ENCODE measurements at places on chromosomes 7 and 10. TPM values are rescaled to one million over a fixed set of nuclear protein-coding genes. Genes with fewer than 3 reads are reported as not detected.

DNA sequence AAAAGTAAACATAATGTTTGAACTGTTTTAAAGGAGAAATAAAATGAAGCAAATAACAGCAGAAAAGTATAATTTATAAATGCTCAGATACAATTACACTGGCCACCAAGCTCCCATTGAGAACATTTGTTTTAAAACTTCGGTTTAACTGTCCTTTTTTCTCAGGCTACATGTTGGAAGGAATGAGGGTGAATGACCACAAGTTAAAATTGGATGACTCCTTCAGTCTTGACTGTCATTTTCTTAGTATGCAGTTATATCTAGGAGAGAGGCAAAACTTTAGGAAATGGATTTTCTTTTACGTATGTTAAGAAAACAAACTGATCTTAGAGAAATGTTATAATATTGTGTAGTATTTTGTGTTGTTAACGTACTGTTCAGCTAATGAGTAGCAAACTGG lies 5.0 kb downstream of the TRIM24 start:
- peak; percentile 22 for DNase-seq

Gene ODAD2
- total RNA-seq, result 0.16 TPM

DNA sequence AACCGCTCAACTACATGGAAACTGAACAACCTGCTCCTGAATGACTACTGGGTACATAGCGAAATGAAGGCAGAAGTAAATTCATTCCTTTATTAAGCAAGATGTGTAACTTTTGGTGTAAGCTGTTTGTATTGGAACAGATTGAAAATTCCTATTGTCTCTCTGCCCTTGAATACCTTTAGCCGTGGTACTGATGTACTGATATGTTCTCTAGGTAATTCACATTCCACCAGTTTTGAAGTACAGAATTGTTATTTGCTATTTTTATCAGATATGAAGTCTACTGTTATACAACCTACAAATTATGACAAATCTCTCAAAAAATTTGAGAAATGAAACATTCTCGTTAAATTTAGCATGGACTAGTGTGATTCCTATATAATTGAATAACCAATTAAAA lies 17.7 kb downstream of the ZMYND11 start:
- DNase-seq, result no peak

GRCh38 chr7:26850193-26850651 lies 14.2 kb downstream of the SKAP2 start:
- DNase-seq, result no peak

- DNase-seq, result peak; percentile 58
These were observed 8.1 kb upstream of the OLAH start for GRCh38 chr10:15035385-15036301.

DNA sequence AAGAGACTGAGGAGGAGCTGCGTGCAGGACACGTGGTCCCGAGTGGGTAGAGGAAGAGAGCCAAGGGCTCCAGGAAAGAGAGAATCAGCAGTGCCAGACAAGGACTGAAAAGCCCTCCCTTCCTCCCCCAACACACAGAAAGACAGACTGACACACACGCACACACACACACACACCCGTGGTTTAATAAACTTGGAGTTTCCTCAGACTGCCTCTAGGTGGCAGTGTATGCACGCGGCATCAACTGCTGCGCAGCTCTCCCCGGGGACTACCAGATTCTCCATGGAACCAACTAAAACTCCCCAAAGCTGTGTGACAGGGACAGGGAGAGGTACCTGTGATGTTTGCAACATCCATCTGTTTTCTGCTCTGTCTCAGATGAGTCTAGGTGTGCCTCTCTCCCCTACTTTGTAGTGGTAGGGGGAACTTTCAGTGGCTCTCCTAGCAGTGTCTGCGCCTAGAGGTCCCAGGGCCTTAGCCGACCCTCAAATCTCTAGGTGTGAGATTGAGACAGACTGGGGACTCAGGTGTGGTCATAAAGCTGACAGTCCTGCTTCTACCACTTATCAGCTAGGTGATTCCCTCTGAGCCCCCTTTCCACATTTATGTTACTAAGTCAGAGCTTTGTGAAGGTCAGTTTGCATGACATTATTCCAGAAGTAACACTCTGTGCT lies 9.3 kb upstream of the TSPAN14 start:
- DNase-seq, result peak; percentile 64

GRCh38 chr7:100879685-100880261 lies 4.9 kb downstream of the SRRT start:
- no peak for DNase-seq

Gene ASB4
- total RNA-seq, result not detected

Gene ZNF425
- 6.7 TPM for total RNA-seq

DNA sequence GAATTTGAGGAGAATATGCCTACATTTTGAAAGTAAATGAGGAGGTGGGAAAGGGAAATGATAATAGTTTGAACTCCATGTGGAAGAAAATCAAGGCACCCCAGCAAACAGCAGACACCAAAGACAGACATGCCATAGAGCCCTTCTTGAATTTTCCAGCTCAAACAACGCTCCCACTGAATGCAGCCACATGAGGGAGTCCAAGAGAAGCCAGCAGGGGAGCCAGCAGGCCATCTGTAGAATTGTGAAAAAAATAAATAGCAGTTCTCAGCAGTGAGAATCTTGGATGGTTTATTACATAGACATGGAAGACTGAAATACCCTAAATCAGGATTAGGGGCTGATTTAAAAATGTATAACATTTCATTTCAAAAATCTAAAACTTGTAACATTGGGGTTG lies 1567.3 kb upstream of the LRRTM3 start:
- peak; percentile 60 for DNase-seq

GRCh38 chr10:14156104-14156503 lies 174.6 kb downstream of the FRMD4A start:
- no peak for DNase-seq

GRCh38 chr7:123999703-124000102 lies 33.2 kb downstream of the TMEM229A start:
- DNase-seq, result no peak

- peak; percentile 79 for DNase-seq
These were observed 30.1 kb downstream of the BTBD16 start for GRCh38 chr10:122301055-122301810.

Gene GPR146
- total RNA-seq, result 2.2 TPM

DNA sequence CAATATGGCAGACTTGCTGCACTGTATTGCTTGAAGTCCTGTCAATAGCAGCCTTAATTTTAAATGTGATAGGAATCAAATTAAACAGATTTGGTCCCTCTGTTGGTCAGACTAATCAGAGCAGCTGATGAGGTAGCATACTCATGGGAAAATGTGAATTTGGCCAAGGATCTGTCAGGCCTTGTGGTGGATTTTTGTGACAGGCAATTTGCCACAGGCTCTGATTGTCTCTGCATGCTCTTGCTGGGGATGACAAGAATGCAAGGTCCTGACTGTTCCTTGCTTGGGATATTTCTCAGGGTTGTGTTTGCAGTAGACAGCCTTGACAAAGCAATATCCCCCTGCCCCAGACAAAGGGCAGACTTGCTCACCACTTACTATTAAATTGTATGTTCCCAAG lies 41.5 kb upstream of the GARS1 start:
- DNase-seq, result no peak

DNA sequence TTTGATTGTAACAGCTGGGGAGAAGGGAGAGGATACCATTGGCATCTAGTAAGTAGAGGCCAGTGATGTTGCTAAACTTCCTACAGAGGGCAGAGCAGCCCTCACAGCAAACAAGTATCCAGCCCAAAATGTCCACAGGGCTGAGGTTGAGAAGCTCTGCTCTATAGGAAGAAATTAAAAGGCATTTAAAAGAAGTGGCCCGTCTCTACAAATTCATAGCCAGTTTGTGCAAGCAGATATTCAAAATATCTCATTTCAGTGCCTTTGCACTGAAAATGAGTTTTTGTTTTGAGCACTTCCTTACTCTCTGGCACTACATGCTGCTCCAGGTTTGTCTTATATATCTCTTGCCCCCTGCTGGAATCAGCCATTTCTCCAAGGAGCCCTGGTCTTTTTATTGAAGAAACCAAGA lies 330.0 kb downstream of the BBS9 start:
- peak; percentile 81 for DNase-seq

GRCh38 chr10:115022733-115023132 lies 70.4 kb upstream of the ATRNL1 start:
- no peak for DNase-seq

DNA sequence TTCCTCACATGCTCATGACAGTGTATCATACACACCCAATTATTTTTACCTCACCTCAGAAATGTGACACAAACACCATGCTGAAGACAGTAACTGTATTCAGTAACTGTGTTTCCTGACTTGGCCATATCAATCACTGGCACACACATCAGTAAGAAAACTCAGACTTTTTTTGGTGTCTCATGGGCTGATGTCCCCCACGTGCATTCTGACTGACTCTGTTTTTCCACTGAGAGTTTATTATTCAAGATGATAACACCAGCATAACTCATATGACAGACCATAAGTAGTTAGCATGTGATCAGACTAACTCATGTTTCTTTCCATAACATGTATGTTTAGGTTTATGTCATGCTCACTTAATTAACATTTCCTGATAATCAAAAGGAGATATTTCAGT lies 124.8 kb downstream of the CD36 start:
- no peak for DNase-seq

Gene SPDYE11
- total RNA-seq, result 0.08 TPM

Gene SKIDA1
- total RNA-seq, result 0.26 TPM

GRCh38 chr7:1712907-1713501 lies 42.9 kb downstream of the ELFN1 start:
- no peak for DNase-seq

- DNase-seq, result no peak
These were observed 292.2 kb upstream of the TAC1 start for GRCh38 chr7:97439637-97440214.

DNA sequence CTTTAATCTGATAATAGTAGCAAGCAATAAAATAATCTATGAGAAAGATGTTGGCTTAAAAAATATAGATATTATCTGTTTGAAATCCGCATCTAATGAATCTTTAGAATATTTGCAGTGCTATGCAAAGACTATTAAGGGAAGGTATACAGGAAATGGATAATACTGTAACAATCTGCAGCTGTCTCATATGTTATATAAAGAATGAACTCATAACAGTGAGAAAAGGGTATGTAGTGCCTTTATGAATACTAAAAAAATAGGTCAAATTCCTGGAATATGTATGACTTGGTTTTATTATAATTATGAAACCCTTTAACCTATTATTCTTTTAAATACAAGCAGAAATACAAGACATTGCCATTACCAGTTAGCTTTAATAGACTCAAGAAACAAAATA lies 105.1 kb upstream of the GPR22 start:
- DNase-seq, result no peak

Data from myocyte (in vitro differentiated cells).